ENCODE measurements at places on chromosomes 16 and 17. TPM values are rescaled to one million over a fixed set of nuclear protein-coding genes. Genes with fewer than 3 reads are reported as not detected.

The FBXW10B gene
- 1.0 TPM for total RNA-seq

The RGS11 gene
- 2.6 TPM for total RNA-seq

The HEXIM1 gene
- total RNA-seq: 13.4 TPM

The KRT34 gene
- 0.13 TPM for total RNA-seq

The WNK4 gene
- under 0.01 TPM for total RNA-seq

The GNAO1 gene
- total RNA-seq: not detected

The TMEM219 gene
- total RNA-seq: 77.0 TPM

The KRTAP16-1 gene
- total RNA-seq: not detected

The CMTM2 gene
- total RNA-seq: not detected

The KRT27 gene
- not detected for total RNA-seq

The KRTAP3-2 gene
- total RNA-seq: not detected

The GAS2L2 gene
- not detected for total RNA-seq

The SLC13A2 gene
- not detected for total RNA-seq

Measured in articular chondrocyte of knee joint (primary cell).